ENCODE measurements at places on chromosomes 5 and 9. TPM values are rescaled to one million over a fixed set of nuclear protein-coding genes. Genes with fewer than 3 reads are reported as not detected.

Gene PCDH12
- 1.3 TPM for total RNA-seq

Gene PCSK1
- 1.4 TPM for total RNA-seq

Gene C5orf58
- total RNA-seq = not detected

Gene ALDH7A1
- total RNA-seq = 24.3 TPM

Gene BHMT2
- total RNA-seq = 1.9 TPM

Gene SPATA6L
- 1.0 TPM for total RNA-seq

Gene ADRA1B
- total RNA-seq = 10.6 TPM

Gene INSL6
- total RNA-seq = not detected
